Dermis microvascular lymphatic vessel endothelial cell (primary cell): ENCODE measurements at places on chromosomes 3 and 15.

DNA sequence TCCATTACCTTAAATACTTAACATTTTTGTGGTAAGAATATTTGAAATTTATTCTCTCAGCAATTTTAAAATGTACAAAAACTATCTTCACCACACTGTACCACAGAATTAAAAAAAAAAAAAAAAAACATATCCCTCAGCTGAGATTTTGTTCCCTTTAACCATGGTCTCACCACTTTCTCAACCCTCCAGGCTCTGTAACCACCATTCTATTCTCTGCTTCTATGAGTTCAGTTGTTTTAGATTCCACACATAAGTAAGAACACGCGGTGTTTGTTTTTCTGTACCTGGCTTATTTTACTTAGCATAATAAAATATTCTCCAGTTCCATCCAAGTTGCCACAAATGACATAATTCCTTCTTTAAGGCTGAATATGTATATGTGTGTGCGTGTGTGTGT is 41.5 kb downstream of the CSNK1G1 start:
- no peak for DNase-seq

DNA sequence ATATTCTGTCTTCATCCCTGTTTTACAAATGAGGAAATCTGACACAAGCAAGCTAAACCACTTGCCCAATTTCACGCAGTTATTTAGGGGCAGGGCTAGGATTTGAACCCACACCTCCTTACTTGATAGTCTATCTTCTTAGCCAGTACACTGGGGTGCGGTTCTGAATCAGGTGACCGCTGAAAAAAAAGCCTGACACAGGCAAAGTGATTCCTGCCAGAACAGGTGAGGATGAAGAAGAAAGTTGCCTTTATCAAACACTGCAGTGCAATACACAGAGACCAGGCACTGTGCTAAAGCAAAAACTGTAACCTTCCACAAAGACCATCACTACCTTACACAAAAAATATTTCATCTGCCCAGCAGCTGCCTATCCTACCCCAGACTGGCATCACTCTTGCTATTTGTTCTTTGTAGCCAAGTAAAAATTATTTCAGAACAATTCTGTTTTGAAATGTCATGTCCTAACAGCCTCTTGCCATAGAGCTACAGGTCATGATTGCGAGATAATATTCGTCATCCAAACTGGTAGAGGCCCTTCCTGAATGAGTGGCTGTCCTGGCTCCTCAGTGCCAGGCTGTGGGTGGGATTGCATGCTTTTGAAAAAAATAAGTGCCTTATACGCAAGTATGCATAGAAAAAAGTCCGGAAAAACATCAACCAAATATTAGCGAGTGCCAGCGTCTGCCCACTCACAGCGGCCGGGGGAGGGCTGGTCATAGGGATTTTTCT is 142.3 kb upstream of the TPM1 start:
- no peak for DNase-seq

GRCh38 chr15:95119041-95119610 is 887.8 kb downstream of the MCTP2 start:
- DNase-seq: peak; percentile 52

- no peak for DNase-seq
These were observed 186.2 kb upstream of the RASGRP1 start for GRCh38 chr15:38750786-38751185.

DNA sequence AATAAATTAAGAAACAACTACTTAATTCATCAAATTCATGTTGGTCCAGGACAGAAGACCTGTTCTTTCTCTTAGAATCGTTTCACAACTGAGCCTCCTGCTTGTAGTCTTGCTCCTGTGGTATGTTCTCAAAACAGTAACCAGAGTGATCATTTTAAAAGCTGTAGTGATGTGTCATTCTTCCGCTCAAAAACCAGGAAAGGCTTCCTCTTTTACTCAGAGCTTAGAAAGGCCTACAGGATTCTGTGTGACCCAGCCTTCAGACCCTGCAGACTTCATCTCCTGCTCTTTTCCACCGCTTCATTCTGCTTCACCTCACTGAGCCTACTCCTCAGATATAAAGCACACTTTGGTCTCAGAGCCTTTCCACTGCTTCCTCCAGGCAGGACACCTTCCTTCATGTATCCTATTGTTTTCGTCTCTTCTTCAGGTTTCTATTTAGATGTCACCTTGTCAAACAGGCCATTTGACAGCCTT is 22.7 kb downstream of the ST6GAL1 start:
- DNase-seq: peak; percentile 37

GRCh38 chr15:47640901-47641300 is 76.4 kb upstream of the SEMA6D start:
- DNase-seq: no peak

- no peak for DNase-seq
These were observed 31.6 kb upstream of the GLCE start for GRCh38 chr15:69128667-69129311.

DNA sequence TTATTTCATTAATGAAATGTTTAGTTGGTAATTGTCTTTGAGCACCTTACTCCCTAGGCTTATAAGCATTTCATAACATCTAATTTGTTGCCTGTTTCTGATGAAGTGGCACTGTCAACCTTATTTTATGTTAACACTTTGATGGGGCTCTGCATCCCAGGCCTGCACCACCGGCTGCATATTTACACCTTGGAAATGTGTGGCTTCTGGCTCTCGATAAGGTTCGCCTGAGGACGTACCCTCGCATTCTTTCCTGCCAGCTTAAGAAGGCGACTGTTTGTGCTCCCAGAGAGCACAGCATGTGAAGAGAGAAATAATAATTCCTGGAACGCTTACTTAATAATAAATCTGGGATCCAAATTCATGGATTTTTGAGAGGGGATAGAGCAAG is 763.3 kb upstream of the CFAP20DC start:
- no peak for DNase-seq

DNA sequence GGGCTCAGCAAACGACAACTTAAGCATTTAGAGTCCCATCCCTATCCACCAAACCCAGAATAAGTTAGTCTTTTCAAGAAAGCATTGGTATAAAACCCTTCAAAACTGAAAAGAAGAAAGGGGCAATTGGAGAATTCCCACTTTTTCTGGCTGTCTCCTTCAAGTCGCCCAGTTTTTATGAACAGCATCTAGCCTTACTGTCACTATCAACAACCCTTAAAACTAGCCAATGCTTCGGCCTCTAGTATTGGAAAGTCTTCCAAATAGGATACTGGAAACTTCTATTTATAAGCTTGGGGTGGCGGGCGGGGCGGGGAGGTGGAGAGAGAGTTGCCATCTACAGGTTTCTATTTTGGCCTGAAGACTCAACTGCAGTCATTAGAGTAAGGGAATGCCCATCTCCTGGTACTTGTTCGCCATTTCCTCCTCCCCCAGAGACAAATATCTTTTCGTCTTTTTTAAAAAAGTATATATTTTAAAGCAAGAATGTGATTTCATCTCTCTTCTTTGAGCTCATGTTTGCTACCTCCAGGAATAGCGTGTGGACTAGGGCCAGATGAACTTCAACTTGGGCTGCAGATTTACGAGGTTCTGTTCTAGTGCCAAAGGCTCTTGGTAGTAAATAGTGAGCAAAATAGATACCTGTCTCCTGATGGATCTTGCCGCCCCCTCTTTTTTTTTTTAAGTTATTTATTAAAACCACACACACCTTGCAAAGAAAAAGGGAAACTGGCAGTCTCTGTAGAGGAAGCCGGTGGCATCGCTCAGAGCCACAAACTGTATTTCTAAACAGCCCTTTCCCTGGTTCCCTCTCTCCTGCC is 2.7 kb downstream of the BCL6 start:
- no peak for DNase-seq

- DNase-seq: no peak
These were observed 21.4 kb upstream of the ZBTB47 start for GRCh38 chr3:42632146-42632545.

DNA sequence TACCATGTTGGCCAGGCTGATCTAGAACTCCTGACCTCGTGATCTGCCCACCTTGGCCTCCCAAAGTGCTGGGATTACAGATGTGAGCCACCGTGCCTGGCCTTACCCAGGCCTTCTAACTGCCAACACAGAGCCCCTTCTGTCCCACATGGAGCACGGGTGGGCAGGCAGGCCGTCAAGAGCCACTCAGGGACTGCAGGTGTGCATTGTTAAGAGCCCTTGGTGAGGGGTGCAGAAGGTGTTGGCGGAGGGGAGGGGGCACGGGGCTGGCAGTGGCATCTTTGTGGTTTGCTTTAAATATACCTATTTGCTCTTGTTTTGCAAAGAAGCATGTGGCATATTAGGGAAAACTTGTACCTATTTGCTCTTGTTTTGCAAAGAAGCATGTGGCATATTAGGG is 37.3 kb downstream of the SMAD6 start:
- no peak for DNase-seq

GRCh38 chr15:42065468-42065867 is 28.9 kb downstream of the PLA2G4D start:
- no peak for DNase-seq

DNA sequence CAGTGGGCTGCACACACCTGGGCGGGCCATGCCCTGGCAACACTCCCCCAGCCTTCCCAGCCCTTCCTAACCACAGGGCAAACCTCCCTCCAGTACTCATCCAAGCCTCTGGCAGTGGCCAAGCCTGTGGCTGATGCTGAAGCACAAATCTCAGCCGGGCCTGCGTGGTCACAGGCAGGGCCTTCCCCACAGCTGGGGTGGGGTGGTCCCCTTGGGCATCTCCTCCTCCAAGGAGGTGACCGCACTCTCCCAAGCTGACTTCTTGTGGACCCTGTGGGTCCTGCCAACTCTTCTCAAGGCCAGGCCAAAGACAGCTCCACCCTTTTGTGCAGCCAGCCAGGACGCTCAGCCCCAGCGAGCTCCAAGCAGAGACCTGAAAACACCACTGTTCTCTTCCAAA is 21.4 kb downstream of the GRAMD2A start:
- no peak for DNase-seq

GRCh38 chr3:118946449-118946848 is 88.2 kb downstream of the IGSF11 start:
- no peak for DNase-seq

DNA sequence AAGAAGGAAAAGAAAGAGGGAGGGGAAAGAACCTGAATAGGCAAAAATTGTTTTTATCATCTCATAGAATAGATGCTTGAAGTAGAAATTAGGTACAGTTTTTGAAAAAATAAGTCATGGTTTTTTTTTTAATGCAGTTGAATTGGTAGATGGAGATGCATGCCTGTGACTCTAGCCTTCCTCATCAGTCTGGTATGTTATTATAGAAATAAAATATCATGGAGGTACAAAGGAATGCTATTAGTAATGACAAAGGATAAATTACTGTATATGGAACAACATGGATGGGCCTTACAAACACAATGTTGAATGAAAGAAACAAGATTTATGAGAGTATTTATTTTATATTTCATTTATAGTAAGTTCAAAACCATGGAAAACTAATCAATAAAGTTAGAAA is 162.4 kb upstream of the GALNT15 start:
- no peak for DNase-seq

DNA sequence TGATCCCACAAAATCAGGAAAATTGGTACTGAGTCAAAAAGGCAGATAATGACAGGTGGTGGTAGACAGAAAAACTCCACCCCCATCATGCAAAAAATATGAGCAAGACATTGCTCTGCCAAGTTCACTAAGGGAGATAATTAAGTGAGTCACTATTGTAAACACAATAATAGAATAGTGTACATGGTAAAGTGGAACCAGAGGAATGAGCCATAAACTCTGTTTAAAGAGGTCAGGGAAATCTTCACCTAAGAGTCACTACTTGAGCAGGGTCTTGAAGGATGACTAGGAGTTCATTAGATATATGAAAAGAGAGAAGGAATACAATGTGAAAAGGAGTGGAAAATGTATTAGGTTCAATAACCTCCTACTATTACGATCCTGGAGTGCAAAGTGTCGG is 213.4 kb upstream of the PEX5L start:
- no peak for DNase-seq

DNA sequence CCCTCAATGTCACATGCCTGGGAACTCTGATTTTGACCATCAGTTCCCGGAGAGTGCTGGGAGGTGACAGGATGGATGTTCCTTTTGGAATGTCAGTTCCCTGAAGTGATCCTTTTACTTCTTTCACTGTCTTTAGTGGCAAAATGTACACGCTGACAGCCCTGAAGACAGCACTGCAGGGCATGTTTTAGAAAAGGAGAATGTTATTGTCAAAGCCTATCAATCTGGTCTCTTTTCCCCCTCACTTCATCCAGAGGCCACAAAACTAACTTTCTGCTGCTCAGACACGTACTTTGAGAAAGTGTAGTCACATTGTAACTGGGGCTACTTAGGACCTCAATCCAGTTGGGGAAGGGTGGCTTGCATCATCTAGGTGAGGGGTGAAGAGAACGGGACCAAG is 14.0 kb upstream of the NEO1 start:
- DNase-seq: no peak

DNA sequence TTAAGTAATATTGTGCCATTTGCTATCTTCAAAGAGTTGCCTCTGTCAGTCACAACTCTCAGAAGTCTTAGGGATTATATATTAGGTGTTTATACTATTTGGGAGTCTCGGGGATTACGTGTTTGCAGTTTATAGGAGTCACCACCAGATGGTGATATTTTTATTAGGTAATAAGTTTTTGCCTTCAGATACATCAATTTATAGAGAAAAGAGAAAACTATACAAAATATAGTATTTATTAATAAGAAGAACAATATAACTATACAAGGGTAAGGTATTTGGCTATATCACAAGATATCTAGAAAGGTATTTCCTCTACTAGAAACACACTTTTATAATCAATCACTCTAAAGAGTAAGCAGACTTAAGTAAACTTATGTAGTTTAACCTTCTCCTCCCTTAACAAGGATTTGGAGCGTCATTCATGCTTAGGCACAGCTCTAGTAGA is 10.7 kb upstream of the DHX36 start:
- peak; percentile 54 for DNase-seq

- no peak for DNase-seq
These were observed 248.3 kb downstream of the CGGBP1 start for GRCh38 chr3:87810452-87811016.

- peak; percentile 64 for DNase-seq
These were observed 8.1 kb downstream of the CAV3 start for GRCh38 chr3:8741581-8742261.

- no peak for DNase-seq
These were observed 199.7 kb downstream of the ARRDC4 start for GRCh38 chr15:98160236-98160635.
